ENCODE measurements at places on chromosomes 5 and 9. TPM values are rescaled to one million over a fixed set of nuclear protein-coding genes. Genes with fewer than 3 reads are reported as not detected.

Gene DEPDC1B
- total RNA-seq, result 20.7 TPM

Gene EXOC3
- total RNA-seq, result 27.4 TPM

Gene CDK5RAP2
- 15.3 TPM for total RNA-seq

Gene PTPRD
- total RNA-seq, result 0.23 TPM

Gene ABO
- 0.42 TPM for total RNA-seq

Gene SLC34A1
- total RNA-seq, result not detected
